ENCODE measurements at places on chromosomes 5 and 9. TPM values are rescaled to one million over a fixed set of nuclear protein-coding genes. Genes with fewer than 3 reads are reported as not detected.

DNA sequence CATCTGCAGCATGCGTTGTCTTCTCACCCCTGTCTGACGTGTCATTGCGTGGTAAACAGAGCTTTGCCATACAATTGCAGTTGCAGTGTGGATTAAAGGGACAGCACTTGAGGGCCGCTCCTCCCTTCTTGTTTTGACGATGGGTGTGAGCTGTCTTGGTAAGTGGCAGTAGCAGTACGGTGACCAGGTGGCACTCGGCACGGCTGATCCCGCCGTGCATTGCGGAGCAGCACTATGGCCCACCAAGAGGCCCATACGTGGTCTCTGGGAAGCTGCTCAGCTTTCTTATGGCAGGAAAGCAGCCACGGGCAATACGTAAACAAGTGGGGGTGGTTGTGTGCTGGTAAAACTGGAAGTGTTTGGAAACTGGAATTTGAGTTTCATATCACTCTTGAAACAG is 25.1 kb downstream of the EHMT1 start:
- no peak for ATAC-seq

DNA sequence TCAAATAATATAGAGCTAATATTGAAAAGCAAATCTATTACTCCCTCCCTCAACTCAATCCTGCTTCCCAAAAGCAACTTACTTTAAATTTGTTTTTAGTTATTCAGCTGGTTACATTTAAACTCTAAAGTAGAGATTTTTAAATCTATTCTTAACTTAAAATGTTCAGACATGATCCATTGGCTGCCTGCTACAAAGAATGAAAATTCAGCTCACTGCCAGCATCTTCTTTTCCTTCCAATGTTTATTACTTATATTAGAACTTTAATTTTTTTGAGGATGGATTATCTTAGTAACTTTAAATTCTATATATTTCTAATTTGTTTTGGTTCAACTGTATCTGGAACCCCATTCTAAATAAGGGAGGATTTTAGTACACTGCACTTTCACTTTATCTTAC is 163.2 kb downstream of the TMEM167A start:
- no peak for ATAC-seq

DNA sequence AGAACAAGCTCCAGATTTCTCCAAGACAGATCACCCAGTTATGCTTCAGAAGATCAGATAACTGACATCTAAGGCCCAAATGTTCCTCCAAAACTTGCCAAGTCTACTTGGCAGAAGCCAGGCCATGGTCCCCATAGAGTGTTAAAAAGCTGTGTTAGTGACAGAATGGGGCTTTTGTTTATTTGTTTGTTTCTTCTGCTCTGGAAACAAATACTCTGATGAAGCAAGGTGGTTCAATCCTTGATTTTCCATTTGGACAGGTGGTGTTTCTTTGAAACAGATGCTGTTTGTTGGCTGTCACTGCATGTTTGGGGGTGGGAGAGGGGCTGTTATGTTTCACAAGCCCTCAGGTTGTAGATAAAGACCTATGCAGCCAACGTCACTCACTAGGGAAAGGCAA is 264.0 kb downstream of the FAM114A2 start:
- no peak for ATAC-seq

GRCh38 chr5:140561753-140562523 is 2.5 kb downstream of the APBB3 start:
- ATAC-seq = no peak

DNA sequence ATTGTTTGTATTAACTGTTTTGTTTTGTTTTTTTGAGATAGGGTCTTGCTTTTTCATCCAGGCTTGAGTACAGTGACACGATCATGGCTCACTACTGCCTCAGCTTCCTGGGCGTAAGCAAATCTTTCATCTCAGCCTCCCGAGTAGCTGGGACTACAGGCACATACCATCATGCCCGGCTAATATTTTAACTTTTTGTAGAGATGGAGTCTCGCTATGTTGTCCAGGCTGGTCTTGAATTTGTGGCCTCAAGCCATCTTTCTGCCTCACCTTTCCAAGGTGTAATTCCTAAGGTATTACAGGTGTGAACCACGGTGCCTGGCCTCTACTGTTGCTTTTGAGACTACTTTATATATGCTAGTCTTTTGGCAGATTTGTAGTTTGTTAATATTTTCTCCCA is 8.4 kb downstream of the RCL1 start:
- no peak for ATAC-seq

- no peak for ATAC-seq
Measured at GRCh38 chr9:128027705-128028104, 39.4 kb downstream of the NAIF1 start.

GRCh38 chr5:98750693-98751092 is 22.8 kb upstream of the RGMB start:
- ATAC-seq = no peak

DNA sequence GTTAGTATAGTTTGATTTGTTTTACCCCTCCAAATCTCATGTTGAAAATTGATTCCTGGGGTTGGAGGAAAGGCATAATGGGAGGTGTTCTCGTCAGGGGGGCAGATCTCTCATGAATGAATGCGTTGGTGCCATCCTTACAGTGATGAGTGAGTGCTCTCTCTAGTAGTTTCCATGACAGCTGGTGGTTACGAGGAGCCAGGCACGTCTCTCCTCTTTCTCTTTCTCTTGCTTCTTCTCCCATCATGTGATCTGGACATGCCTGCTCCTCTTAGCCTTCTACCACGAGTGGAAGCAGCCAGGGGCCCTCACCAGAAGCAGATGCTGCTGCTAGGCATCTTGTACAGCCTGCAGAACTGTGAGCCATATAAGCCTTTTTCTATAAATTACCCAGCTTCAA is 454.1 kb downstream of the EFNA5 start:
- no peak for ATAC-seq

- no peak for ATAC-seq
Measured at GRCh38 chr9:132415181-132415580, 5.2 kb downstream of the CFAP77 start.

- ATAC-seq = no peak
Measured at GRCh38 chr5:5370059-5370774, 52.3 kb upstream of the ICE1 start.

DNA sequence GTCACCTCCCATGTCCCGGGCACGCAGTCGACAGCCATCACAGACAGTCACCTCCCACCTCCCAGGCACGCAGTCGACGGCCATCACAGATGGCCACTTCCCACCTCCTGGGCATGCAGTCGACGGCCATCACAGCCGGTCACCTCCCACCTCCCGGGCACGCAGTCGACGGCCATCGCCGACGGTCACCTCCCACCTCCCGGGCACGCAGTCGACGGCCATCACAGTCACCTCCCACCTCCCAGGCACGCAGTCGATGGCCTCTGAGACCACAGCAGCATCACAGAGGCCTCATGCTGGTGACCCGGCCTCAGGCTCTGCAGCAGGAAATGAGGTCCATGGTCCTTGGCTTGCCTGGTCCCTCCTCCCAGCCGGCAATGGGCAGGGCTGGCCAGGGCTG is 5.5 kb upstream of the SLC6A19 start:
- no peak for ATAC-seq

DNA sequence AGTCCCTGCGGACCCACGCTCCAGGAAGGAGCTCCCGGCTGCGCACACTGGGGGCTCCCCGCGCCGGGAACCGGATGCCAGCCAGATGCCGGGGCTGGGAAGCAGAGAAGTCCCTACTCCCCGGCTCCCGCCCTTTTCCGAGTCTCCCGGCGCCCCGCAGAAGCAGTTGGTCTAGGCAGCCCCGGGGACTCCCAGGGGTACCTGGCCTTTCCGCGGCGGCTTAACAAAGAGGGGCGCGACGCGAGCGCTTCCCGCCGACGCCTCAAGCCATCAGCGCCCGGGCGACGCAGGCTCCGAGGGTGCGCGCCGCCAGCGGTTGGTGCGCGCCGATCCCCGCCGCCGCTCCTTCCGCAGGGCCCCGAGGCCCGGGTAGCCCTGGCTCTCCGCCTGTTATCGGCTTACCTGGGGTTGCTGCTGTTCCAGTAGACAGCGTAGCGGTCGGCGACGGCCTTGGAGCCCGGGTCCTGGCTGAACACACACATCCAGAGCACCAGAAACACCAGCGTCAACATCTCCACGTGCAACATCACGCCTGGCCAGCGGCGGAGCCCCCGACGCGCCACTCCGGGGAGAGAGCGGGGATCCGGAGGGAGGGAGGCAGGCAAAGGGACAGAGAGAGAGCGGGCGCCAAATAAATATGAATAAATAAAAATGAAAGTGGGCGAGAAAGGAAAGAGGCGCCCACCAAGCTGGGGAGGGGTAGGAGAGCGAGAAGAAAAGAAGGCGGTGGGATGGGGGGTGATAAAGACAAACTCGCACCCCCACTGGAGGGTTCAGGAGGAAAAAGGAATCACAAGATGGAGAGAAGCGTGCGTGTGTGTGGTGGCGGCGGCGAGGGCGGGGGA is 428 bp downstream of the EFNA5 start:
- no peak for ATAC-seq

DNA sequence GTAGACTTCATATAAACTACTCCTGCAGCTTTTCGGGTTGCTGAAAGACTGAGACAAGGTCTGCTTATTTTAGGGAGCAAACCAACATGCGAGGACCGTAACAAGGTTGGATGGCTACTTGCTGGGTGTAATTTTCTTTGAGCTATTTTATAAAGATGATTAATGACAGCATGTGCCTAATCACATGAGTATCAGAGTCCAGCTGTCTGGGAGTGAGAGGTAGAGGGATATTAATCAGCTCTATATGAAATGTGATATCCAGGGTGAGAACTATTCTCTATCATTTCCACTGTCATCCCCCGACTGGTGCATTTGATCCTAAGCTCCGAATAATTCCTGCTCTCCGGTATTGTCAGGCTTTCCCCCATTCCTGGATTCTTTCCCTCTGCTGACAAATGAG is 193.8 kb upstream of the HMHB1 start:
- ATAC-seq = no peak

- ATAC-seq = no peak
Measured at GRCh38 chr9:123058834-123059233, 25.4 kb downstream of the GPR21 start.

DNA sequence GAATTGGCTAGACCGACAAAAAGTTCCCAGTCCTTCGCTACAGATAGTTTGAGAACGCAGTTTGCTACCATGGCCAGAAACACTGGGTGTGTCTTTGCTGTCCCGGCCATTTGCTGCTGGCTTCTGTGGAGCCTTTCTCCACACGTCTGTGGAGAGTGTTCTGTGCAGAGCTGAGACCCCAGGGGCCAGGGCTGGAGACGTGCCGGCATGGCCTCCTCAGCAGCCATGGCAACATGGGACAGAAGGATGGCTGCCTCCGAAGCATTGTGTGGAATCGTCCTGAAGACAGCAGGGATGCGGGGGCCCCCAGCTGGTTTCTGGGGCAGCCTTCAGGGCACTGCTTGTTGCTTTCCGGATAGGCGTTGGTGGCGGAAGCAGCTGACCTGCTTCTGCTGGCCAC is 142.8 kb downstream of the GADD45G start:
- ATAC-seq = no peak

GRCh38 chr9:86187121-86187520 is 72.3 kb downstream of the C9orf153 start:
- ATAC-seq = no peak

DNA sequence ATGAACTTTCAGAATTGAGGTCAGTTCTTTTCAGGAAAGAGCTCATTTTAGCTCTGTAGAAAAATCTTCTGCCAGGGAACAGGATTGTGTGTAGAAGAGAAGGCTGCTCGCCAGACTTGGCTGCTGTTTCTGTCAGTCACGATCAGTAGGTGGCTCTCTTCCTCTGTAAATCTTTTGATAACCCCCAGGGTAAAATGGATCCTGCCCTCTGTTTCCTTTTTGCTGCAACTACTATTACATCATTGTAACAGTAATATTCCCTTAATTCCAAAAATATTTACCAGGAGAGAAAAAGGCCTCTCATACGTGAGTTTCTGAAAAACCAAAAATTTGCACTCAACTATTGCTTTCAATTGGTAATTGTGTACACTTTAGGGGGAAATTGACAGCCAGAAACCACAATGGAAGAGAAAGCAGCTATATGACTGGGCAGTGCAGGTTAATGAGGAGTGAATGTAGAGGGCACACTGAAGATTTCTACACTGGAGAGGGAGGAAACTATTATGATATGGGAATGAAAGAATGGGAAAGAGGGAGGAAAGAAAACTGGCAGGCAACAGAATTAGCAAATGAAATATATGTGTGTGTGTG is 12.3 kb downstream of the IFNA21 start:
- peak; percentile 32 for ATAC-seq

GRCh38 chr5:128343168-128343567 is 194.9 kb downstream of the FBN2 start:
- ATAC-seq = no peak

- no peak for ATAC-seq
Measured at GRCh38 chr5:80874162-80874561, 86.0 kb upstream of the RASGRF2 start.

- no peak for ATAC-seq
Measured at GRCh38 chr5:151954255-151954654, 29.6 kb upstream of the GLRA1 start.

DNA sequence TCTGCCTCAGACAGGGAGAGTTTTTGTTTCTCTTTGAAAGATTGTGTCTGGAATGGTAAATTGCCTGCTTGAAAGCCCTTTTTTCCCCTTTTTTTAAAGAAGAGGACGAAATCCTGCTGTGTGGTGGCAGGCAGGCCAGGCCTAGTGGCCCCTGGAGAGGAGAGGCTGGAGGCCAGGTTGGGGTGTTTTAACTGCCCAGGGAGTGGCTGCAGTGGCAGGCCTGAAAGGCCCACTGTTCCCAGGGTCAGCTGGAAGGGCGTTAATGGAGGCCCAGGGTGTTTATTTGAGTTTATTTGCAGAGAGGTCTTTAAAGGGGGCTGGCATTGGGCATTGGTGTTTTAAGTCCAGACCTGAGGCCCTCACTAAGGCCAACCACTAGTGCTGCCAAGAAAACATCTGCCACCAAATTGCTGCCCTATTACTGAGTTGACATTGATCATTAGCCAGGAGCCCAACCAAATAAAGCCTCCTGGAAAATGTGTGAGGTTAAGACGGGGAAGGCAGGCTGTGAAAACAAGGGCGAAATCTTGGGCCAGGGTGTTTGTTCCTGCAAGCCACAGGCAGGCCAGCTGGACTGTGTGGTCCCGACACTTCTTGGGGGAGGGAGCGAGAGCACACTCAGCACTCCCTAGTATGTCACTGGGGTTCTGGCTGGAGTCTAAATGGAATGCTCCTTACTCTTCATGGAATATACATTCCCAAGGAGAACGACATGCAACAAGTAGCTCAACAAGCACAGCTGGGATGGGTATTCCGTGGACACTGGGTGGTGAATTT is 5.0 kb downstream of the JADE2 start:
- ATAC-seq = no peak

GRCh38 chr5:50814556-50814955 is 148.1 kb downstream of the PARP8 start:
- ATAC-seq = no peak

- ATAC-seq = no peak
Measured at GRCh38 chr9:4226331-4227250, 73.3 kb downstream of the GLIS3 start.

- ATAC-seq = no peak
Measured at GRCh38 chr9:70092190-70092589, 48.5 kb downstream of the MAMDC2 start.

- no peak for ATAC-seq
Measured at GRCh38 chr9:118532592-118532991, 828.4 kb downstream of the TLR4 start.

GRCh38 chr5:150278046-150278730 is 11.4 kb downstream of the CAMK2A start:
- ATAC-seq = no peak

Gene OGN
- total RNA-seq = 0.30 TPM

Gene LSM11
- total RNA-seq = 8.4 TPM

Gene PKD2L2
- total RNA-seq = 0.30 TPM

Gene INSL4
- total RNA-seq = not detected

Gene QRFP
- total RNA-seq = not detected

Gene POLR3G
- total RNA-seq = 5.3 TPM

Gene KCNIP1
- not detected for total RNA-seq

Gene IL4
- not detected for total RNA-seq

Gene ZNF79
- 10.1 TPM for total RNA-seq

Gene CCIN
- not detected for total RNA-seq

Measured in activated T-helper 17 cell treated with anti-CD3 and anti-CD28 coated beads, Interleukin-2, amount 50 U/mL, for 72 hours (primary cell).